ENCODE measurements at places on chromosomes 6 and 20.

DNA sequence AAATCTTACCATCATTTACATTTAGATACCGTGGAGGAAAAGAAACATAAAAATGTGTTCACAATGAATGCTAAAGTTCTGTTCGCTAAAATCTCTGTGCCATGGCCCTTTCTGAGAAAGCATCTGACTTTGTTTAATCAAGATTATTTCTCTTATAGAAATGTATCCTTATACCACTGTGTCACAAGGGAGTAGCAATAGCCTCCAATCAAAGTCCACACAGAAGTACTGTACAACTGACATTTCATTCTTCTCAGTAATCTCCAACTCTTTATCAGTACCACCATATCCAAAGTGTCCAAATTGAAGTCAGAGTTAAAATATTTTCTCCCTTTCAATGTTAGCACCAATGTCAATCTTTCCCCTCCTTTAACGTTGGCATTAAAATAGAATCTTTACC is 6.1 kb downstream of the FERMT1 start:
- no peak for DNase-seq

DNA sequence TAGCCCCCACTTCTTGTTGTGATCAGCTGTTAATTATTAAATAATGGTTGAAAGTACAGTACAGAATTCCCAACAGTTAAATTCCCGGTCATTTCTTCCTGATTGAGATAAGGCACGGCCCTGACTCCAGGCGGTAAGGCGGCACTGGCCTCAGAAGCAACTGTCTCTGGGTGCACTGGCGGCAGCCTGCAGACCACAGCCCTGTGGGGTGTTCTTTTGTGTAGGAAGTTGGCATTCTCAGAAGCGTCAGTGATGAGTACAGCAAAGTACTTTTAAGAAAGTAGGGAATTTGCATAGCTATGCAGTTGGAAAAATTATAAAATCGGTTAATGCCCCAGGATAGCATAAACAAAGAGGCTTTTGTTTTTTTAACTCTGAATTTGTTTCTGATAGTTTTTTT is 50.5 kb downstream of the SAMD5 start:
- no peak for DNase-seq

DNA sequence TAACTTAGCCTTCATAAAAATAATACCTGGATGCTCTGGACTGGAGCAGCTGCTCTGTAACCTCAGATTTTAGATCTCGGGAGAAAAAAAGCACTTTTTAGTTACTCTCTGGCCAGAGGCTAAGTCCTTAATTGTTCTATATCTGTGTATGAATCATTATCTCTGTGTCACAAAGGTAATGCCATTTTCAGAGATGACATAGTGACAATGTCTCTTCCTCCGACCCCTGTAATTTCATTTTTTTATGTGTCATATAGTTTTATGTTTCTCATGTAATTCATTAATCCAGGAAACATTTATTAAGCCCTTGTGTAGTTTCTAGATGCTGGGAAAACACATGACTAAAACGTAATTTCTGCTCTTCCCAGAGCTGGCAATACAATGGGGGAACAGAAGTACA is 55.6 kb downstream of the SENP6 start:
- DNase-seq, result no peak

DNA sequence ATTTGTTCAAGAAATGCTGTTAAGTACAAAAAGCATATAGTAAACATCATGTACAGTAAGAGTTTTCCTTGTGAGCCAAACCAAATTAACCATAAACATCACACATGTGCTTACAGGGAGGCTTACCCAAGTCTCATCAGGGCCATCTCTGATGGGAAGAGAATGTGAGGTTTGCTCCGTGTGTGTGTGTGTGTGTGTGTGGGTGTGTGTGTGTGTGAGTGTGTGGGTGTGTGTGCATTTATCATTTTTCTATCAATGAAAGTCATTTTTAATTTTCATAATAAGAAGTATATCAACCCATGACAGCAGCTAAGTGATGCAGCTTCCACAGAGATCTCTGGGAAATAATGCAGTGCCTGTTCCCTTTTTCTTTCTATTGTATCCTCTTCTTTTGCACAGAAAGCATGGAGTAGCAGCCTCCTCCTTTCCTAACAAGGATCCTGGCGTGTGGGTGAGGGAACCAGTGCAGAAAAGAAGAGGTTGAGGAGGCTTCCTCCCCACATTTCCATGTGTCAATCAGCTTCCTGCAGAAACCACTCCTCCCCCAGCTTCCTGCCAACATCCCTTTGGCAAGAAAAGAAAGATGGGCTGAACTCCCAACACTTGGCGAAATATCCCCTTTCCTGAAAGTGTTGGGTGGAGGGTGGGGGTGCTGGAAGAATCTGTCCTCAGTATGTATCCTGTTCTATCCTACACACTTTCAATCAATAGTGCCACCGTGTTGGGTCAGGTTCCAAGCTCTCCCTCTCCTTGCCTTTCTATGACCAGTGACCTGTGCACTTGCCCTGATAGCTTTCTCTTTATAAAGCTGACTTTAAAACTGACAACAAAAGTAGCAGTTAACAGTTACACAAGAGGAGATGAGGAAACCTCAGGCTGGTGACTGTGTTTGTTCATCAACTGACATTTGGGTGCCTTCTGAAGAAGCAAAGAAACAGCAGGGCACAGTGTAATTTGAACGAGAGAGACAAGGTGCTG is 251.8 kb upstream of the CITED2 start:
- no peak for DNase-seq

- peak; percentile 68 for DNase-seq
Observed at GRCh38 chr6:157050537-157051265, 272.6 kb downstream of the TMEM242 start.

GRCh38 chr6:108566406-108566805 is 5.7 kb downstream of the FOXO3 start:
- DNase-seq, result no peak

- no peak for DNase-seq
Observed at GRCh38 chr6:604579-604978, 52.3 kb downstream of the HUS1B start.

- DNase-seq, result peak; percentile 93
Observed at GRCh38 chr6:31546339-31546957, at the start of gene ATP6V1G2. Gene ATP6V1G2 (minus strand): TSS chr6:31546608. CDS start chr6:31546559, 49 bp downstream.

GRCh38 chr6:169240125-169240524 is 13.5 kb downstream of the THBS2 start:
- no peak for DNase-seq

DNA sequence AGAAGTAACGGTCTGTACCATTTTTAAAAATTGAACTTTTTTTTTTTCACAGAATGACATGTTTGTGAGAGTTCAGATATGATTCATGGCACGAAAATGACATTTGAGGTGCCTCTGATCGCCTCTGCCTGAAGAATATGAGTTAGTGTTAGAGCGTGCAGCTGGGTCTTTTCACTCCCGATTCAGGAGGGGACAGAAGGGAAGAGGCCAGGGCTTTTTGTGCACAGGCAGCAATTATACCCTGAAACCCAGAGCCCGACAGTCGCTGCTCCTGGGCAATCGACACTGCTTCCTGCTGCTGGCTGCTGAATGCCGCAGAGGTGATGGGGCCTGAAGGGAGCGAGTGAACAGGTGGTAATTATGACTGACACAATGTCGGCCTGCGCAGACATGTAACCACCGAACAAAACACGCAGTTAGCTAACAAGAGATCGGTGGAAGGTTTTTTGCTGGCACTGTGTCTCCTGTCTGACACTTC is 652.0 kb upstream of the NOX3 start:
- DNase-seq, result no peak

- DNase-seq, result no peak
Observed at GRCh38 chr6:134721060-134721405, 228.9 kb downstream of the ALDH8A1 start.

DNA sequence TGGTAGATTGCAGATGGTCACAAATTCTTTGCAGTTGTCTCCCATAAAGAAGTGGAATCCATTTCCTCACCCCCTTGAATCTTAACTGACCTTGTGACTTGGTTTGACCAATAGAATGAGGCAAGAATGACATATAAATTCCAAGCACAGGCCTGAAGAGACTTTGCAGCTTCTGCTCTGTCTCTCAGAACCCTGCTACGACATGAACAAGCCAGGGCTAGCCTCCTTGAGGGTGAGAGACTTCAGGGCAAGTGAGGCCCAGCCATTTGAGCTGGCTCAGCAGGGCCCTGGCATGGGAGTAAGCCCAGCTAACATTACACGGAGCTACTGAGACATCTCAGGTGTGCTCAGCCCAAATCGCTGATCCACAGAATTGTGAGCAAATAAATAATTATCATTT is 216.3 kb upstream of the MAN1A1 start:
- no peak for DNase-seq

GRCh38 chr6:165732696-165733488 is 69.9 kb upstream of the PDE10A start:
- DNase-seq, result no peak

All from BE2C (cell line).